ENCODE measurements at places on chromosomes 7 and 10.

DNA sequence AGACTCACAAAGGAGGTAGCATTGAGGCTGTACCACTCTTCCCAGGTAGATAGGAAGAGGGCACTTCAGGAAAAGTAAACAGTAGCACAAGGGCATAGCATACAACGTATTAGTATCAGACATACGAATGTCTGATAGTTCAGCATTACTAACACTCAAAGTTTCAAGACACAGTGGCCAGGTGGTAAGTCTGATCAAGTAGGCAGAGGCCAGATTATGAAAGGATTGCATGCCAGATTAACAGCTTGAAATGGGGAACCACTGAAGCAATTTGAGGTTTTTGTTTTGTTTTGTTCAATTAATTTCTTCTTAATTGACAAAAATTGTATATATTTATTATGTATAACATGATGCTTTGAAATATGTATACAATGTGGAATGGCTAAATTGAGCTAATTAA, 45.7 kb upstream of the IL6 start:
- DNase-seq = no peak

DNA sequence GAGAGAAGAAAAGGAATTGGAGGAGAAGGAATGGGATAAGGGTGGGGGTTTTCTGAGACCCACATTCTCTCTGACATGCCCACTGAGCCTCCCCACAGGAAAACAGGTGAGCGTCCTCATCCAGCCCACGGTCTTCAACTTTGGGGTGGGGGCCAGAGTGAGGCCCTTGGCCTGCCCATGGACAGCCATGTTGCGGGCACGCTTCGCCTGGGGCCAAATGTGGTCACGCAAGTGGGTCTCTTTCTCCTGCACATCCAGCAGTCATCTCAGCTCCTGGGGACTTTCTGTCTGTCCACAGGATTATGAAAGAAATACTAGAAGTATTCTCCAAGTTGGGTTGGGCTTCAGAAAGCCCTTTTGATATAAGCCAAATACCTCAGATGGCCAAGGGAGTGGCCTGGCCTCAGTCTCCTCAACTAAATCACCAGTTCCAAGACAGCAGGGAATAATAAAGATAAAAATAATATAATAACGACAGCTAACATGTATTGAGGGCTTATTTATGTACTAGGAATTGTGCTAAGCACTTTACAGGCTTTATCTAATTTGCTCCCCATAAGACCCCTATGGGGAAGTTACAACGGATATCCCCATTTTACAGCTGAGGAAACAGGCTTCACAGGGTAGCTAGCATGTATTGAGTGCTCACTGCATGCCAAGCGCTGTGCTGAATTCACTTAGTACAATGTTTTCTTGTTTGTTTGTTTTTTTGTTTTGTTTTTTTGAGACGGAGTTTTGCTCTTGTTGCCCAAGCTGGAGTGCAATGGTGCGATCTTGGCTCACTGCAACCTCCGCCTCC, 57.2 kb upstream of the LBX1 start:
- DNase-seq = no peak

DNA sequence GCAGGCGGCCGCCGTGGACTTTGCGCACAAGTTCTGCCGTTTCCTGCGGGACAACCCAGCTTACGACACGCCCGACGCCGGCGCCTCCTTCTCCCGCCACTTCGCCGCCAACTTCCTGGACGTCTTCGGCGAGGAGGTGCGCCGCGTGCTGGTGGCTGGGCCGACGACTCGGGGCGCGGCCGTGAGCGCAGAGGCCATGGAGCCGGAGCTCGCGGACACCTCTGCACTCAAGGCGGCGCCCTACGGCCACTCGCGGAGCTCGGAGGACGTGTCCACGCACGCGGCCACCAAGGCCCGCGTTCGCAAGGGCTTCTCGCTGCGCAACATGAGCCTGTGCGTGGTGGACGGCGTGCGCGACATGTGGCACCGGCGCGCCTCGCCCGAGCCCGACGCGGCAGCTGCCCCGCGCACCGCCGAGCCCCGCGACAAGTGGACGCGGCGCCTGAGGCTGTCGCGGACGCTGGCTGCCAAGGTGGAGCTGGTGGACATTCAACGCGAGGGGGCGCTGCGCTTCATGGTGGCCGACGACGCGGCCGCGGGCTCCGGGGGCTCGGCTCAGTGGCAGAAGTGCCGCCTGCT, 14.1 kb downstream of the SH2B2 start:
- DNase-seq = no peak

DNA sequence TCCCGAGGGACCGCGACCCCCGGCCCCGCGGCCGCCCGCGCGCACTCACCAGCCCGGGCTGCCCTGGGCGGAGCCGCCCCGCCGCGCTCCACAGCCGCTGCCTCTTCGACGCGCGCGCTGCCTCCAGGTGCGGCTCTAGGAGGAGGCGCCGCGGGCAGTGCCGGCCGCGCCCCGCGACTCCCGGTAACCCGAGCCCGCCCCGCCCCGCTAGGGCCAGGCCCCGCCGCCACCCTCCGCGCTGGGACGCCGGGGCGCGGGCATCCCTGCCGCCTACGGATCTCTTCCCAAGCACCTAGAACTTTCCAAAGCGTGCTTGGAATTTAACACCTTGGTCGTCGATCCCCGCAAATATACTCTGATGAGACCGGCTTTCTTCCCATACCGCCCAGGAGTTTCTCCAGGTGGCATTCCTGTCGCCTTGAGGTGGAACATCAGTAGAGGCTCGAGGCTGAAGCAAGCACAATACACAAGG, at the start of gene SLC26A5:
Gene SLC26A5, minus strand, starts transcription at position 159 of the 472 bp plus-strand sequence. CDS start 24,693 bp downstream, outside the sequence.
- no peak for DNase-seq

GRCh38 chr10:6011558-6011957, 34.2 kb upstream of the IL15RA start:
- no peak for DNase-seq

DNA sequence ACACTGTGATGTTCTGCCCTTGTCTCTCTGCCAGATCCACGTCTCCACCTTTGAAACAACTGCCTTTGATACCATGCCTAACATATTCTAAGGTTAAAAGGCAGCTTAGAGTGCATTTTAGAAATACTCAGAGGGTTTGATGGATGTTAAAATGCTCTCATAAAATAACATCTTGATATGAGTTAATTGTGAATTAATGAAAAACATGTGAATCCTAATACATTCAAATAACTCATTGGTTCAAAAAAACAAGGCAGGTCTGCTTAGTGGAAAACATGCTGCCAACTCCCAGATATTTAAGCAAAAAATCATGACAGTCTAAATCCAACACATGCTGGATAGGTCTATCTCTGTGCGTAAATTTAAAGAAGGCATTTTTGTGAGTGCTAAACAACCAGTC, 291.8 kb downstream of the AHR start:
- DNase-seq = no peak

- DNase-seq = no peak
Measured at GRCh38 chr10:44650691-44651661, 260.2 kb upstream of the TMEM72 start.

- DNase-seq = no peak
Measured at GRCh38 chr7:101133621-101134398, 6.9 kb downstream of the SERPINE1 start.

GRCh38 chr10:85666102-85666501, 700.5 kb downstream of the GRID1 start:
- DNase-seq = no peak

- DNase-seq = no peak
Measured at GRCh38 chr10:13349463-13350274, 1.6 kb upstream of the SEPHS1 start.
